ENCODE measurements at places on chromosomes 11 and 22. TPM values are rescaled to one million over a fixed set of nuclear protein-coding genes. Genes with fewer than 3 reads are reported as not detected.

The BEST1 gene
- 2.0 TPM for total RNA-seq

The P4HA3 gene
- total RNA-seq, result 6.1 TPM

The MMP11 gene
- total RNA-seq, result 76.5 TPM

DNA sequence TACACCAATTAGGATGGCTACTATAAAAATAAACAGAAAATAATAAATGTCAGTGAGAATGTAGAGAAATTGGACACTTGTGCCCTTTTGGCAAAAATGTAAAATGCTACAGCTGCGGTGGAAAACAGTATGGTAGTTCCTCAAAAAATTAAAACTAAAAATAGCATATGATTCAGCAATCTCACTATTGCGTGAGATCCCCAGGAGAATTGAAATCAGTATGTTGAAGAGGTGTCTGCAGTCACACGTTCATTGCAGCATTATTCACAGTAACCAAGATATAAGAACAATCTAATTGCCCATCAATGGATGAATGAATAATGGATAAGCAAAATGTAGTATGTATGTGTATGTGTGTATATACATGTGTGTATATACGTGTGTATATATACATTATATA, 6.8 kb downstream of the OR52N2 start:
- no peak for DNase-seq

- DNase-seq, result peak; percentile 82
Observed at GRCh38 chr11:26993965-26994457, at the start of gene FIBIN. FIBIN (plus strand) TSS chr11:26994112; CDS start chr11:26994527, 415 bp downstream.

GRCh38 chr11:69492201-69492991, 10.9 kb downstream of the LINC01488 start:
- no peak for DNase-seq

The OVCH2 gene
- total RNA-seq, result not detected

DNA sequence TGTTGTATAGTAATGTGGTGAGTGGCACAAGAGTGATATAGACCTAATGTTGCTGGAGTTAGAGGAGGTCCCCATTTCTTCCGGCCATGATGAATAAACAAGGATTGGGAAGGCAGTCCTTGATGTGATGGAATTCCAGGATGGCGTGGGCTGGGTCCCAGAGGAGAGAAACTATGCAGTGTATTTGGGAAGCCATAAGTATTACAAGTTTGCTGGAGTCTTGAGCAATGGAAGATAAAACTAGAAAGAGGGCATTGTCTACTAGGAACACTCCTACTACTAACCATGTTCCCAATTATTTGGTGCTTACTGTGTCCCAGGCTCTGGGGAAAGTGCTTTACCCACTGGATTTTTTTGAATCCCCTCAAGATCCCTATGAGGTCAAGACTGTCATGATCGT, 20.0 kb downstream of the LDLRAD3 start:
- no peak for DNase-seq

- no peak for DNase-seq
Observed at GRCh38 chr22:42509548-42509947, 10.0 kb downstream of the RRP7A start.

Data from osteocyte (in vitro differentiated cells).